Mucosa of gallbladder (tissue), 1 donor: ENCODE measurements at places on chromosomes 12 and 14.

GRCh38 chr12:130429656-130430505 lies 92.2 kb downstream of the PIWIL1 start:
- DNase-seq, result no peak

DNA sequence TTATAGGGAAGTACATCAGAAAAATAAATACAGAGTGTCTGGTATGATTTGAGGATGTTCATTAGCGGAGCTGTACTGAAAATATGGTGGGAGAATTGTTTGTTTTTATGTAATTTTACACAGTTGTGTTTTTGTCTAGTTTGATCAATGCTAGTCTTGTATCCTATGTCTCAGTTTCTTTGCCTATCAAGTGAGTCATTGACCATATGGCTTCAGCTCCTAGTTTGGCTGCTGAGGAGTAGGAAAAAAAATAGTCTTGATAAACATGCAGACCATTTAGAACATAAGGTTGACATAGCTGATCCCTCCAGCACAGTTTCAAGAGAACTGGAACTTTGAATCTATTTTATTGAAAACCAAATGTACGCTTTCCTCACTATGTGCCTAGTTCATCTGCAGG lies 1292.1 kb upstream of the FLRT2 start:
- no peak for DNase-seq

GRCh38 chr14:24880689-24881088 lies 169.3 kb downstream of the STXBP6 start:
- no peak for DNase-seq

- no peak for DNase-seq
Observed at GRCh38 chr14:69658664-69659261, 47.4 kb downstream of the SUSD6 start.

DNA sequence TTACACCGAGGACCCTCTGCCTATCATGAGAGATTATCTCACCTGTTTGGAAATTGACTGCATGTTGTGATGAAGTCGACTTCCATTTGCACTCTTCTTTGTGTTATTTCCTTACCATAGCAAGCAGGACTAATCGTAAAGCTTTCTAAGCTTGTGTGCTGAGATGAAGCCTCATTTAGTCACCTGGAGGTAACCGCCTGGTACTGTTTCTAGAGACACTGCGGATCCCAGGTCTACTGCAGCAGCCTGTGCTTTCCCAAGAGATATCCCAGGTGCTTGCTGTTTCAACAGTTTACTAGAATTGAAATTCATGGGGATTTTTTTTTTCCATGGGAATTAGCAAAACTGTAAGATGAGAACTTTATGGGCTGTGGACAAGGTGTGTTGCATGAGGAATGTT lies 131.8 kb downstream of the PTPRR start:
- DNase-seq, result no peak

DNA sequence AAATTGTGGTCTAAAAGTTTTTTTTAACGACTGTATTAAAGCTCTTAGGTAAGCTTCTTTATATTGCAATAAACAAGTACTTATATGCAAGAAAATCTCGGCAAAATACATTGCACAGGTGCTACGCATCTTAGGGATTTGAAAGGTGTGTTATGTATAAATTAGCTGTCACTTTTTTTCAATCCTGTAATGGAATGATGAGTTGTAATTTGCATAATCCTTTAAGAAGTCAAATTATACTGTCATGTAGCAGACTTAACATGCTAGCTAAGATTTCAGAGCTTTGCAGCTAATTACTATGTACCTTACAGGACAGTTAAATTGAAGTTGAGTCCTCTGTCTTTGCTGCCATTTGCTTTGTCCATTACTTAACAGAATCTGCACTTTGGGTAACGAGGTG lies 117.5 kb downstream of the NPAS3 start:
- DNase-seq, result no peak

DNA sequence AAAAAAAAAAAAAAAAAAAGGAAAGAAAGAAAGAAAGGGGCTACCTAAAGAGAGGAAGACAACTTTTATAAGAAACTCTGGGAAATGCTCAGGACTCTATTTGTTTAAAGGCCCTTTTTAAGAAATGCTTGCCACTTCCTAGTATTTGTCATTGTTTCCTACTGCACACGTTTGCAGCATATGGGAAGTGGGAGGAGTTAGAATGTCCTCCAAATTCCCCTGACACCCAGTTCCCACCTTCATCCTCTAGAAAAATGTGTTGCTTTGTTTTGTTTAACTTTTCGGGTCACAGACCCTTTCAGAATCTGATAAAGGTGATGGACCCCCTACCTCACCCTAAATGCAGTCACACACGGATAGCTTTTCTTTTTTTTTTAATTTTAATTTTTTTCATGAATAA lies 40.8 kb downstream of the NINJ2 start:
- DNase-seq, result no peak

DNA sequence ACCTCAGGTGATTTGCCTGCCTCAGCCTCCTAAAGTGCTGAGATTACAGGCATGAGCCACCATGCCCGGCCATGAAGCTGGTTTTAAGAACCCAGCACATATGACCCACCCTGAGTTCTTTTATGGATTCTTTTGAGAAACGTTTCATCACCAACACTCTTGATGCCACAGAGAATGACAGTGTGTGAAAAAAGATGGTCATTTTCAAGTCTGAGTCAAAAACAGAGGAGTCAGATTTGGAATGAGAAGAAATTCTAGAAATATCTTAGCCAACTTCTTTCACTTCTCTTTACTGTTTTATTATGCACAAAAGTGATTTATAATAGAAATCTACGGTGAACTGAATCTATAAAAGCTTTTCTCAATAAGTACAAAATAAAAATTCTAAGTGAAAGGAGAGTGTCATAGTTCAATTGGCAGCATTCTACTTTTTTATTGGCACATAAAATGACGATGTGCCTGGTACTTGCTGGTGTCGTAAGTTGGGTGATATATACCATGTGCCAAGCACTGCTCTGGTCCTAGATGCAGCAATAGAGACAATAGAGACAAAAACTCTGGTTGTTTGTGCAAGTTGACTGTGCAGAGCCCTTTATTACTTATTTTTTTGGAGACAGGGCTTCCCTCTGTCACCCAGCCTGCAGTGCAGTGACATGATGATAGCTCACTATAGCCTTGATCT lies 33.9 kb downstream of the CCDC177 start:
- DNase-seq, result no peak

DNA sequence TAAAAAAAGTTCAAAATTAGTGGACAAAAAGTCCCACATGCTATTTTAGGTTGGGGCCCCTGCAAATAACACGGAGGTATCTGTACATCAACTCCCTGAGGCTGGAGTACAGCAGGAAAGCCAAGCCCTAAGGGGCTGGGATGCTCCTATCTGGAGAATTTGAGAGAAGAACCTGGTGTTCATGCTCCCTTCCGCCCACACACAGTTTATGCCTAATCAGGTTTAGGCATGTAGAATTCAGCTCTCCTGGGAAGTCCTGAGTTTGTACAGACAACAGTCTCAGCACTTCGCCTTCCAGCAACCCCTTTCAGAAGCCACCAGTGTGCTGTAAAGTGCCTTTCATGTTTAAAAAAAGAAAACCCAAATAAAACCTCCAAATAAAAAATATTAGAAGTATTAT lies 237.3 kb upstream of the GRIP1 start:
- no peak for DNase-seq

DNA sequence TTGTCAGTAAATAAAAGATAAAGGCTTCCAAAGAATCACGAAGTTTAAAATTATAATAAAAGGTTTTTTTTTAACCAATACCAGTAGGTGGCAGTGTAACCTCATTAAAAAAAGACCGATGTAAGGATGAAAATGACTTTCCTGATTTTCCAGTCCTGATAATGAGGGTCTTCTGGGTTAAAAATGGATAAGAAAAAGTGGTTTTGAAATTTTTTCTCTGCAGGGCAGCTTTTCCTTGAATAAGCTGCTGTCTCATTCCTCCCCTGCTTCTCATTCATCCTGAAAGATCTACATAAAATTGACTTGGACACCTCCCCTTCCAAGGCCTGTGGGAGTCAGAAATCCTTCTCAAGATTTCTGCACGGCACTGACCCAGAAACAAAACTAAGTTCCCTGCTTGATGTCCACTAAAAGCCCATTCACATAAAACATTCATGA lies 58.9 kb upstream of the FBXO33 start:
- no peak for DNase-seq

DNA sequence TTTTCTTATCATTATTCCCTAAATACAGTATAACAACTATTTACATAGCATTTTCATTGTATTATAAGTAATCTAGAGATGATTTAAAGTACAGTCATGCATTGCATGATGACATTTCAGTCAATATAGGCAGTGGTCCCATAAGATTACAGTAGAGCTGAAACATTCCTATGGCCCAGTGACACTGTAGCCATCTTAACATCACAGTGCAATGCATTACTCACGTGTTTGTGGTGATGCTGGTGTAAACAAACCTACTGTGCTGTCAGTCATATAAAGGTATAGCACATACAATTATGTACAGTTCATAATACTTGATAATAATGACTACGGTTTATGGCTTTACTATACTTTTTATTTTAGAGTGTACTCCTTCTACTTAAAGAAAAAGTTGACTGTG lies 13.3 kb downstream of the LLPH start:
- no peak for DNase-seq

GRCh38 chr12:41605545-41606305 lies 417.6 kb downstream of the PDZRN4 start:
- DNase-seq, result no peak

DNA sequence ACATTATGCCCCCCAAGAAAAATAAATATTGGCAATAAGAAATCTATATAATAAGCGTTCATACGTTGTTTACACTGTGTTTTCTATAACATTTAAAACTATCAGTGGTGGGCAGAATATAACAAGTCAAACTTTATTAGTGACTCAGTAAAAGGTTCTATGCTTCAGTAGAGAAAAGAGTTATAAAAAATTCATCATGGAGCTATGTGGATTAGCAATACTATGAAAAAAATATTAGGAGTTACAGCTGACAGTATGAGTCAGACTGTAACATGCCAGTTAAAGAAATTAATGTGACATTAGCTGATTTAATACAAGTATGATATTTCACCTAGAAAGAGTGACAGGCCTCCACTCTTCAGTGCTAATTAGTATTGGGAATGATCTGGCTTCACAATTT lies 125.1 kb upstream of the GARIN6 start:
- no peak for DNase-seq

DNA sequence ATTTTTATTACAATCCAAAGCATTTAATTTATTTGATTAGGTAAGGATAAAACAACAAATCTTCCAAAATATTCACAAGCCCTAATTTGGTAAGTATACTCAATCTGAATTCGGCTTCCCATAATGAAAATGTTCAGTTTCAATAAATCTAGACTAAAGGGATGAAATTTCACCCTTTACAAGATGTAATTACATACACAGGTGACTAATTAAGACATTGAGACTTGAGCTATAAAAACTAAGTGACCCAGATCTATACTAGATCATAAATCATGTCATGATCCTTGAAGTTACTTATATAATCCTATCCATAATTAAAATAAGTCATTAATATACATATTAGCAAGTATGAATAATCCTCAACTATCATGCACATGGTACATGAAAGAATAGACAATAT lies 36.6 kb downstream of the LRP6 start:
- DNase-seq, result no peak

GRCh38 chr12:52522346-52523011 lies 2.3 kb upstream of the KRT5 start:
- peak; percentile 41 for DNase-seq

GRCh38 chr14:61037215-61037614 lies 56.2 kb downstream of the SLC38A6 start:
- no peak for DNase-seq

DNA sequence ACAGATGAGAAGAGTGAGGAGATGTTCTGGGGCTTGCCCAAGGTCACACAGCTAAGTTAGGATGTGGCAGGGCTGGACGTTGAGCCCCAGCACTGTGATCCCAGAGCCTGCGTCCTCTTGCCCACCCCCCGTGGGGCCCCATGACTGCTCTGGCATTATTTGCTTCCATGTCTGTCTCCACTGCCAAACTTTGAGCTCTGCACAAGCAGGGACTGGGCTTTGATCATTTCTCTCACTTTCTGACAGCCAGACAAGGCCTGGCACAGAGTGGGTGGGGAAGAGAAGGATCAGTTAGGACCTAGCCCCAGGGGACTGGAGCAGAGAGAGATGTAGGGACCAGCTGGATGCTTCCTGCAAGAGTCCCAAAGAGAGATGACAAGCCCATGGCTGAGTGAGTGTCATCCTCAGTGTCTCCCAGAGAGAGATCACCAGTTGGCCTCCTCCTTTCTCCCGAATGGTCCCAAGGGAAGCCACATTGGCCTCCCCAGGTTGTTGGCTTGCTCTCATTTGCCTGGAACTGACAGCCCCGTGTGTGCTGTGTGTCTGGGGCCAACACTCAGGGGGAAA lies 126.7 kb upstream of the PWP1 start:
- no peak for DNase-seq

DNA sequence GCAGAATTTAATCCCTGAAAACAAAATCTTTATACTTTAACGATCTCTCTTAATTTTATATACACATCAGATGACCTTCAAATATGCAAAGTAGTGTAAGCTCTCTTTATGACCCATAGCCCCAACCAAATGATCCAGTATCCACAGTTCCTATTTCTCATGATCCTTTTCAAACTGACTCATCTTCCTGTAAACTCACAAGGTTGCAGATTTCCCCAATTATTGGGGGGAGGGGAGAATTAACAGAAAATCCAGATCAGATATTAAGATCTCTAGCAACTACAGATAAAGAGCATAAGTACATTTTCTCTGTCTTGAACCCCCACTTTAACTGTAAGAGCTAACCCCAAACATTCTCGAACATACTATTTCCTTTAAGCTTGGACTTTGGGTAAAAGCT lies 12.5 kb downstream of the GNS start:
- DNase-seq, result no peak

DNA sequence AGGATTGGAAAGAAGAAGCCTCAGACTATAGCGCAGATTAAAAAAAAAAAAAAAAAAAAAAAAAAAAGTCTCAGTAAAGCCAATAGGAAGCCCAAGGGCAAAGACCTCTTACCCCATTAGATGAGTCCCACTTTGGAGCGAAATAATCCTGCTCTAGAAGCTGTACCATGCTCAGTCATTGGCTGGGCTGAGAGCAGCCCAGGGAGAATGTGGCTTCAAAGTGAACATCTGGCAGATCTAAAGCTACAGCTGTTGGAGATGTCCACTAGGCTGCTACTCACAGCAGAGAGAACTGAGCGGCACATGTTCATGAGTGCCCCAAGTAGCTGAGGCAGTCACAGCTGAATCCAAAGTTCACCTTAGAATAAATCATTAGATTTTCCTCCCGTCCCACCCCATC lies 560.9 kb downstream of the MED13L start:
- DNase-seq, result no peak

DNA sequence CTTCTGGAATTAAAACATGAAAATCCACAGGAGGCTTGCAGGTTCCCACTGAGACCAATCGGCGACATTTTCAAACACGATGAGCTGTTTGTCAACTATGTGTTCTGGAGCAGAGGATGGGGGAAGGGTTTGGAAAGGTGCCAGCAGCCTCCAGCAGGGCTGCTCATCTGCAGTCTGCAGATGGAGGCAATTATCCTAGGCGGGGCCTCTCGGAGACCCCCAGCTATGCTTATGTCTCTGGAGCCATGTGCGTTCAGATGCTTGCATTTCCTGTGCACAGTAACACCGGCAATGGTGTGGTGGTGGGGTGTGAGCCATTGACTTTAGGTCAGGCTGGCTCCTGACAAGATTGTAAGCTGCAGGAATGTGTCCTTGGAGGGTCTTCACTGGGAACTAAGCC lies 51.7 kb downstream of the RPH3A start:
- no peak for DNase-seq
